ENCODE measurements at places on chromosomes 16 and 17. TPM values are rescaled to one million over a fixed set of nuclear protein-coding genes. Genes with fewer than 3 reads are reported as not detected.

- DNase-seq: no peak
Observed at GRCh38 chr16:74735554-74735953, 34.9 kb upstream of the MLKL start.

GRCh38 chr17:50533720-50534148 is 1.2 kb downstream of the EPN3 start:
- DNase-seq: no peak

- DNase-seq: no peak
Observed at GRCh38 chr16:10776280-10776679, 32.6 kb downstream of the NUBP1 start.

DNA sequence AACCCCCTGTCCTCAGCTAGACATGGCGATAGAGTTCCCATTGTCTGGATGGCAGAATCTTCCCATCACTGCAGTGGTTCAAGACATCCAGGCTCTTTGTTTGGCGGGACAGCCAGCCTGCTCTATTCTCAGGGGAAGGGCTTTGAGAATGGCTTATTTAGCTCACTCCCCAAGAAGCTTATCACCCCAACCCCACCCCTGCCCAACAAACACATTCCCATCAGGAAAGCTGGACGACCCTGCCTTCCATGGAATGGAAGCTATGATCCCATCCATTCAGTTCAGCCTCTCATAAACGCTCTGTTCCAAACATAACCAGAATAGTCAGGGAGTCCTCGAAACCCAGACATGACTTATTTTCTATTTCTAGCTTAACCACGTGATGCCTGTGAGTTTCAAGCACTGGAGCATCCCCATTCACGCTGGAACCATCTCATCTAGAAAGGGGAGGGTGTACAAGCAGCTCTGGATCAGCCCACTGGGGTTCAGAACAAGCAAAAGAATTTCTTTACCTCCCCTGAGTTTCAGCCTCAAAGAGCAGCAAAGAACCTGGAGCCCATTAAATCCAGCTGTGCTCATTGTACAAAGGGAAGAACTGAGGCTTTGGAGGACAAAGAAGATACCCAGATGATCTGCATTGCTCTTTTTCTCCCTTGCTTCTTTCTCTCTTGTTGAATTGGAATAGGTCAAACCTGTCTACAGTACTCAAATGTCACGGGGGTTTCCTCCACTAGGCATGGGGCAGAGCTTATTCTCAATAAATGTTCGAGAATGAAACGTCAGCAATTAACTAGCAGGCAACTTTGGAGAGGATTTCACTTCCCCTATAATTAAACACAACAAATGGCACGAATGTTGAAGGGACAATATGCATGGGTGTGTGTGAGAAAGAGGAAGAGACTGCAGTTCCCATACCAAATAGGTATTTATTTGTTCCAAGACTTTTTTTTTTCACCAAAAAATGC is 93.1 kb downstream of the XYLT1 start:
- no peak for DNase-seq

DNA sequence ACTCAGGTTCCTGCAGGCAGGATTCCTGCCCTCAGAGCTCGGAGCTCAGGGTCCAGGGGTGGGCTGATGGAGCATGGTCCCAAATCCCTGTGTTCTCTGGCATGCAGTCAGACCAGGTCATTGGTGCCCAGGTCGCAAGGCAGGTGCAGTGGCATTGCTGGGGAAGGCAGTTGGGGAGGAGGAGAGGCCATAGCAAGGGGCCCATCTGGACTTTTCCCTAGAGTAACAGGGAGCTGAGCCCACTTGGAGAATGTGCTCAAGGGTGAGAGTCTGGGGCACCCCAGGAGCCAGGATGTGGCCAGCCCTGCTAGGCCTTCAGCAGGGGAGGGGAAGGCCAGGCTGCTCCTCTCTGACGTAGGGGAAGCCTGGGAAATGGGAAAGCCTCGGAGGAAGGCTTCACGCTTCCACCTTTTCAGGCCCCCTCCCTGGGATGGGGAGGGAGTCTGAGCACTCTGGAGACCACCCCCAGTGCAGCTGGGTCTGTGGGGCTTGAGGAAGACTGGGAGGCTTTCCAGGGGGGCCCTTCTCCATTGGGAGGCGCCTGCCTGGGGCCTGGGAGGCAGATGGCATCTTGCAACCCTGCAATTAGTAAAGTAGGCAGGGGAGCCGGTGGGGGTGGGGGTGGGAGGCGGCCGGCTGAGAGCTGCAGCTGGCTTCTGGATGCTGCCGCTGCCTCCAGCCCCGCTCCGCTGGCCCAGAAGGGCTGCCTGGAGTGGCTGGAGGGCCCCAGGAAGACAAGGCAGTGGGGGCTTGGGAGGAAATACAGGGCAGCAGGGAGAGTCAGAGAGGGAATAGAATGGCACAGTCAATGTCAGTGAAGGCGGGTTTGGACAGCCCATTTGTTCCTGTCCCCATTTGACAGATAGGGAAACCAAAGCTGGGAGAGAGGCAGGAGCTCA is 21.1 kb upstream of the DOK4 start:
- no peak for DNase-seq

DNA sequence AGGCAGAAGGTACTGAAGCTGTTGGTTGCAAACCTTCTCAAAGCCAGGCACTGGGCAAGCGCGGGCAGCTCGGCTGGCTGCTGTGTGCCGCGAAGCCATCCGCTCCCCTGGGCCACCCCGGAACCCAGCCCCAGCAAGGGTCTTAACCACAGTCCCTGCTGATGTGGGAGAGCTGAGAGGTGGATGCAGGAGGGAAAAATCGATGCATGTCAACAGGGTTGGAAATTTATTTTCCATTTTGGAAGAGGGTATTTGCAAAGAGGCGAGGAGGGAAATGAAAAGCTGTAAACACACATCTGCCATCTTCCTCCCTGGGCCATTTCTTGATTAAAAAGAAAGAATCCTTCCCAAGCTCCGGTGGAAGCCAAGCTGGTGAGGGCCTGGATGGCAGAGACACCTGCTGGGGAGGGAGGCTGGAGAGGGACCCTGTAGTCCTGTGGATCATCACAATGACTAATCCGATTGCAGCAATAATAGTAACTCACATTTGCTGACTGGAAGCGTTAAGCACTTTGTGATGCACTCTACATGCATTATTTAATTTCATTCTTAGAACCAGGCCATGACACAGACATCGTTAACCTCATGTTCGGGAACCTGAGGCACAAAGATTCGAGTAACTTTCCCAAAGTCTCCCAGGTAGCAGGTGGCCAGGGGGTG is 13.9 kb upstream of the TBX2 start:
- DNase-seq: no peak

DNA sequence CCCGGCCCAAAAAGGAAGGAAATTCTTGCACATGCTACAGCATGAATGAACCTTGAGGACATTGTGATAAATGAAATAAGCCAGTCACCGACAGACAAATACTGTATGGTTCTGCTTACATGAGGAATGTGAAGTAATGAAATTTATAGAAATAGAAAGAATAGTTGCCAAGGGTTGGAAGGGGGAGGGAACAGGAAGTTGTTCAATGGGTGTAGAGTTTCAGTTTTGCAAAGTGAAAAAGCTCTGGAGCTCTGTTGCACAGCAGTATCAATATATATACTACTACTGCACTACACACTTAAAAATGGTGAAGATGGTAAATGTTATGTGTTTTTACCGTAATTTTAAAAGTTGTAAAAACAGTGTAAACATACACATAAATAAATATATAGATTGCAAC is 43.7 kb downstream of the PKD1L3 start:
- DNase-seq: no peak

DNA sequence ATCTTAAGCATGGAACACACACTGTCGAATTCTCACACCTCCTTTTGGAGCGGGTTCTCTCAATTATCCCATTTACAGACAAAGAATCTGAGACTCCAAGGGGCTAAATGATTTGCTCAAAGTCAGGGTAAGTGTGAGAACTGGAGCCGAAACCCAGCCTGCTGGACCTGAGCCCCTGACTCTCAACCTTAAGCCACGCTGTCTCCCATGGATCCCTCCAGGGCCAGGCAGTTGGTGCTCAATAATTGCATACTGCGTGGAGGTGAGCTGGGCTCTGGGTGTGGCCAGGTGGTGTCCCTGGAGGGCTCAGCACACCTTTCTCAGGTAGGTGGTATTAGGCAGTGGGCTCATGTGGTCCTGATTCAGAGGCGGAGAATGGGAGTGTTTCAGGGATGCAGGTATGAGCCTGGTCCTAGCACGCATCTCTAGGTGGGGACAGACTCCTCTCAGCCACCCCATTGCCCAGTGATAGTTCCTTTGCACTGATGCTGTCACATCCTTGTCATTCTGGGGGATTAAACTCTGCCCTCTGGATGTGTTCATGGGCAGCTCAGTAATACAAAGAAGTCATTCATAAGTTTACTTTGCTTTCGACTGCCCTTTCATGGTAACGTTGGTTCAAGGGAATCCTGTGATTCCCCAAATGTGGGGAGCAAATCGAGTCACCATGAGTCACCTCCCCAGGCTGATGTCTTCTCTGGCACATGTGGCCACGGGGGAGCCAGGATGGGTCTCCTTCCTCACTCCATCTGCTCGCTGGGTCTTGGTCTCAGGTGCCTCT is 399.5 kb upstream of the TNRC6C start:
- no peak for DNase-seq

GRCh38 chr16:62077998-62078397 is 41.8 kb upstream of the CDH8 start:
- DNase-seq: no peak

DNA sequence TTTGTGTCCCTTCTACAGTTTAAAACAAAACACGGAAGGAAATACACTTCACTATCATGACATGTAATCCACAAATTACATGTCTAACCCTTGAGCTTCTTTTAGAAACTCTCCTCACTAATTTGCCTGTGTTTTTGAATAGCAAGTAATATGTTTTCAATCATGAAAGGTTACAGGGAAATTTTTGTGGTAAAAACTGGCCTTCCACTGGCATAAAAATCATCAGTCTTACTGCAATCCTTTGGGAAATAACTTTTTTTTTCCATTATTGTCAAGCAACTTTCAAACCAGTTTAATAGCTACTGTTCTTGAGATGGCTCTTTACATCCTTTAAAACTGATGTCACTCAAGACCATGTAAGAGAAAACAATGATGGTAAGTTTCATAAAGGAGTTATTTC is 27.0 kb downstream of the MYO1D start:
- no peak for DNase-seq

- no peak for DNase-seq
Observed at GRCh38 chr17:37839196-37839978, 84.8 kb upstream of the TBC1D3K start.

NKD1 gene
- total RNA-seq: 0.42 TPM

CDH5 gene
- not detected for total RNA-seq
